ENCODE measurements at places on chromosomes 3 and 15.

DNA sequence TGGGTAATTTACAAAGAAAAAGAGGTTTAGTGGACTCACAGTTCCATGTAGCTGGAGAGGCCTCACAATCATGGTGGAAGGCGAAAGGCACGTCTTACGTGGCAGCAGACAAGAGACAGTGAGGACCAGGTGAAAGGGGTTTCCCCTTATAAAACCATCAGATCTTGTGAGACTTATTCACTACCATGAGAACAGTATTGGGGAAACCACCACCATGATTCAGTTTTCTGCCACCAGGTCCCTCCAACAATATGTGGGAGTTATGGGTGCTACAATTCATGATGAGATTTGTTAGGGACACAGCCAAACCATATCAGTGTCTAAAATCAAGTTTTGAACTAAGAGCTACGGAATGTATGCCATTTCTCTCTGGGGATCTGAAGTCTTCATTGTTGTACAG is 354.8 kb upstream of the C2CD4B start:
- no peak for DNase-seq

DNA sequence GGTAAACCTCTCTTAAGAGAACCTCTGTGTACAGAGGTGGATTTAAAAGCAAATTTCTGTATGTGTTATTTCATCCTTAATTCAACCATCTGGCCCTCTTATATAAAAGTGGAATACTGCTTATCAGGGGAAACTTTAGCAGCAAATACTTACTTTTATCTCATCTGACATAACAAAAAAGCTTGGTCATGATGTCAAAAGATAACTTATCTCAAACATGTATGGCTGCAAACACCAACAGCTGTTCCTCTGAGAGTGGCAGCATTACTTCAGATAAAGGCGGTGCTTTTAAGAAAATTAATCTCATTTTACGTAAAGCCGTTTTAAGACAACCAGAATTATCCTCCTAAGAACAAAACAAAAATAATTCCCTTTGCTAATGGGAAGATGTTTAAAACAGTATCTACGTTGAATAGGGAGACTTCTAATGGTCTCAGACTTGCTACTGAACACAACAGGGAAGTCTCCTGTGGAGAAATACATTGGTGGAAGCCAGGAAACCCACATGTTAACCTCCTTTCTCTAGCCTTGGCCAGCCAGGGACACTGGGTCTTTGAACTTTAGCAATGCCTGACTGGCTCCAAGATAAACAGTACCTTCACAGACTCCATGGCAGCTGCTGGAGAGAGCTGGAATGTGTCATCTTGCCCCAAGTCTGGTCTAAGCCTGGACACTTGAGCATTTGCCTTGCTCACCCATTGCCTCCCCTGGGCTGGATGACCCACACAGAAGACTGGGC is 18.1 kb downstream of the ARRDC4 start:
- DNase-seq: no peak

- no peak for DNase-seq
Measured at GRCh38 chr3:180278583-180279188, 241.9 kb upstream of the PEX5L start.

DNA sequence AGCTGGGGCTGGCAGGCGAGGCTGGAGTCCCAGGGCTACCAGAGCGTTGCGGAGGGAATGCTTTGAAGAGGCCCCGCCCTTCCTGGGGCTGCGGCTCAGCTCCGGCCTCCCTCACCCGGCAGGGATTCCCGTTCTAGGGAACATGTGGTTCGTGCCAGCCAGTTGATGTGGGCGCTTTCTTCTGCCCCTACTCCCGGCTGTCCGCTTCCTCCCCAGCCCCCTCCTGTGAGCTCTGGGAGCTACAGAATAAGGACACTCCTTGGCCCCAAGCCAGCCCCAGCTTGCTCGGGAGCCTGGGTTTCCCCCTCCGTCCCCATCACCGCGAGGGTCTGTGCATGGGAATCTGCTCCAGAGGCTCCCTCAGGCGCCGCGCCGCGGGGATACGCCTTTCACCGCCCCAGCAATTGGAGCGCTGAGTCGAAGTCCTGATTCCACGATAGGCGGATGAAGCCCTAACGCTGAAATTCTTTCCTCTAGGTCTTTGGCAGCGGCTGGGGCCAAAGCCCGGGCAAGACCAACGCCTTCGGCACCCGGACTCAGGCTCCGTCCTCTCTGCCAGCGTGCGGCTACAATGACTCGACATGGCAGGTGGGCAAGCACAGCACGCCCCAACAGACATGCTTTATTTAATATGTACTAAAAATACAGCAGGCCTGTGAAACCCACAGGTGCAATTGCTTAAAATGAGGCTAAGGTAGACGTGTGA is 69.5 kb downstream of the KLF15 start:
- DNase-seq: peak; percentile 42

Measured in activated CD8-positive, alpha-beta memory T cell treated with anti-CD3 and anti-CD28 coated beads, Interleukin-2, amount 50 U/mL, for 48 hours (primary cell).